Vein endothelial cell (primary cell): ENCODE measurements at places on chromosomes 5 and 9. TPM values are rescaled to one million over a fixed set of nuclear protein-coding genes. Genes with fewer than 3 reads are reported as not detected.

Gene SMIM33
- total RNA-seq: not detected in 2 replicates

Gene KCNV2
- total RNA-seq: not detected in 2 replicates

Gene CDX1
- total RNA-seq: not detected in 2 replicates

Gene FGFR4
- total RNA-seq: 2.3 and 4.6 TPM in 2 replicates

Gene IPPK
- total RNA-seq: 15.0 and 20.1 TPM in 2 replicates

Gene IFNA13
- total RNA-seq: not detected in 2 replicates

Gene LHFPL2
- total RNA-seq: 46.7 and 65.9 TPM in 2 replicates

Gene ABL1
- 97.0 and 112 TPM in 2 replicates for total RNA-seq

Gene FOXD4L3
- not detected in 2 replicates for total RNA-seq

Gene FAM200C
- total RNA-seq: 2.0 and 3.3 TPM in 2 replicates

Gene MAN2A1
- 93.4 and 144 TPM in 2 replicates for total RNA-seq

Gene CD180
- not detected in 2 replicates for total RNA-seq

Gene PDGFRB
- total RNA-seq: 1.3 and 5.9 TPM in 2 replicates

Gene ACSL6
- not detected in 2 replicates for total RNA-seq

Gene SLC9A3
- 1.8 and 2.3 TPM in 2 replicates for total RNA-seq

Gene ARL14EPL
- 0.33 and 0.67 TPM in 2 replicates for total RNA-seq

Gene SPRY4
- 22.2 and 30.2 TPM in 2 replicates for total RNA-seq

Gene PDZD2
- total RNA-seq: 3.9 and 6.9 TPM in 2 replicates

Gene NR2F1
- total RNA-seq: 24.9 and 41.5 TPM in 2 replicates

Gene WDR36
- 60.8 and 64.8 TPM in 2 replicates for total RNA-seq
